Daoy (cell line): ENCODE measurements at places on chromosomes 7 and 10.

GRCh38 chr10:121300723-121301122 is 297.5 kb downstream of the FGFR2 start:
- DNase-seq: no peak

DNA sequence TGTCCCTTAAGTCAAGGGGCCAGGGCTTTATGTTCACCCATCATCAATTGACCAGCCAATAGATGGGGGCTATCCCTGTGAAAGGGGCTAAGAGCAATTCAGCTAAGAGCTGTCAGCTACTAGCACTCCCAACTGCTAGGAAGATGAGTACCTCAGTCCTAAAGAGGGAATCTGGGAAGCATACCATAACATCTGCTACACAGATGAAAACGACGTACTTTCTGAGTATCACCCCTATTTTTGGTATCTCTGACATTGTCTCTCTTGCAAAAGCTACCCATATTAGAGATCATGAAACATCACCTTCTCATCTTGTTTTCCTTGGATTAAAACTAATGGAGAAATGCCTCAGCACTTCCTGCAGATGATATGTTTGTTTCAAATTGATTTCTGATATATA is 7.5 kb upstream of the SMNDC1 start:
- DNase-seq: no peak

GRCh38 chr7:5370454-5371353 is 52.9 kb downstream of the TNRC18 start:
- DNase-seq: no peak

- DNase-seq: no peak
Observed at GRCh38 chr10:89213191-89213808, 6.2 kb upstream of the CH25H start.
